ENCODE measurements at places on chromosomes 16 and 17.
A peak's percentile ranks its signal among the peaks of the same experiment; 100 is the strongest.

DNA sequence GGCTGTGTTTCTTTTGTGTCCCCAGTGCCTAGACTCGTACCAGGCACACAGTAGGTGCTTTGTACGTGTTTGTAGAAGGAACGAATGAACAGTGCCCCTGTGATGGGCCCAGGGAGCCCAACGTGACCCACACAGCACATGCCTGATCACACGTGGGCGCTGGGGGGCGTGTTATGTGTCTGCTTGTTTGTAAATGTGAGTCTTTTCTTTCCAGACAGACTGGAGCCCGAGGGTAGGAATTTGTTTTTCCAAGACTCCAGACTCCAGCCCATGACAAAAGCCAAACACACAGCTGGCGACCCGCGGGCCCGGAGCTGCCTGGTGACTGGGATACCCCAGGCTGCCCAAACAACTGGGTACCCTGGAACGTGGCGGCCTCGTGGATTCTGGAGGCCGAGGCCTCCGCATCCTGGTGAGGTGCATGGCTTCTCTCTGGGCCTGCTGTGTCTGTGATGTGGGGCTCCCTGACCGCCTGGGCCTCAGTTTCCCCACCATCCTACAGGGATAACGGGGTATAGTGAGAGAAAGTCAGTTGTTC lies 14.9 kb upstream of the CBFA2T3 start:
- ATAC-seq: no peak

- ATAC-seq: no peak
Measured at GRCh38 chr16:75147968-75148310, 385 bp upstream of the ZFP1 start.

GRCh38 chr16:75262800-75263127 lies 11.3 kb upstream of the BCAR1 start:
- no peak for ATAC-seq

DNA sequence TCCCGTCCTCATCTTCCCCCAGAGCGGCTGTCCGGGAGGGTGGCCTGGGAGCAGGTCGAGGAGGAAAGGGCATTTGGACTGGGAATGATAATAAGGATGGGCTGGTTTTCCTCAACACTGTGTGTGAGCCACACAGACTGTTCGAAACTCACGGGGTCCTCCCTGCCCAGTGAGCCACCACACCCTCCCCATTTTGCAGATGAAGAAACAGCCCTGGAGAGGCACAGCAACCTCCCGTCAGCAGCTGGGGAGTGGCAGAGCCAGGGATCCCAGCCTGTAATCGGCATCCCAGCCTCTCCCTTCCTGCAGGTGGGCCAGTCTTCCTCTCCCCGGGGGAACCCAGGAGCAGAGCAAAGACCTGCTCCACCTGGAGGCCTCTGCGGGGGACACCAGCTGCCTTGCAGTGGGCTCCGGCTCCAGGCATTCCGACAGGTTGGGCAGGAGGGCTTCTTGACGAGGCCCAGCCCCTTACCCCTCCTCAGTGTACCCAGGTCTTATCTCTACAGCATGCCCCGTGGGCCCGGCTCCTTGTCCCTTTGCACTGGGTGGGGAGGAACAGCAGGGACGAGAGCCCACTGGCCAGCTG lies 23.8 kb downstream of the ENGASE start:
- no peak for ATAC-seq

GRCh38 chr17:50604513-50604912 lies 30.2 kb upstream of the ABCC3 start:
- ATAC-seq: no peak

GRCh38 chr16:87465306-87465705 lies 27.5 kb downstream of the ZCCHC14 start:
- no peak for ATAC-seq

DNA sequence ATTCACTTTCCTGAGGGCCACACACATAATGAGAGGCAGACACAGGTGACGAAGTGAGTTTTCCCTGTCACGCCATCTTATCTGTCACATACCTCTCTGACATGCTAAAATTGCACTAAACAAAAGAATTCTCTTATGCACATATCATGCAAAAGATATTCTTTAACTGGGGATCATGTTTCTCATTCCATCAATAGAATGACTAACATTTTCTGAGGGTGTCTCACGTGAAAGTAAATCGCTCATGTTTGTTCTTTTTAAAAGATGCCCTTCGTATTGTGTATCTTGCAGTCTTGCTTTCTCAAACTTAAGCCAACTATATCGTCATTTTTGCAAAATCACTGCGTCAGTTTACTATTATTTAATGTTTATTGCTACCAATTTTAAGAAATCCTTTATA lies 306.4 kb downstream of the WWOX start:
- no peak for ATAC-seq

GRCh38 chr17:59027750-59028149 lies 78.9 kb downstream of the TRIM37 start:
- no peak for ATAC-seq

DNA sequence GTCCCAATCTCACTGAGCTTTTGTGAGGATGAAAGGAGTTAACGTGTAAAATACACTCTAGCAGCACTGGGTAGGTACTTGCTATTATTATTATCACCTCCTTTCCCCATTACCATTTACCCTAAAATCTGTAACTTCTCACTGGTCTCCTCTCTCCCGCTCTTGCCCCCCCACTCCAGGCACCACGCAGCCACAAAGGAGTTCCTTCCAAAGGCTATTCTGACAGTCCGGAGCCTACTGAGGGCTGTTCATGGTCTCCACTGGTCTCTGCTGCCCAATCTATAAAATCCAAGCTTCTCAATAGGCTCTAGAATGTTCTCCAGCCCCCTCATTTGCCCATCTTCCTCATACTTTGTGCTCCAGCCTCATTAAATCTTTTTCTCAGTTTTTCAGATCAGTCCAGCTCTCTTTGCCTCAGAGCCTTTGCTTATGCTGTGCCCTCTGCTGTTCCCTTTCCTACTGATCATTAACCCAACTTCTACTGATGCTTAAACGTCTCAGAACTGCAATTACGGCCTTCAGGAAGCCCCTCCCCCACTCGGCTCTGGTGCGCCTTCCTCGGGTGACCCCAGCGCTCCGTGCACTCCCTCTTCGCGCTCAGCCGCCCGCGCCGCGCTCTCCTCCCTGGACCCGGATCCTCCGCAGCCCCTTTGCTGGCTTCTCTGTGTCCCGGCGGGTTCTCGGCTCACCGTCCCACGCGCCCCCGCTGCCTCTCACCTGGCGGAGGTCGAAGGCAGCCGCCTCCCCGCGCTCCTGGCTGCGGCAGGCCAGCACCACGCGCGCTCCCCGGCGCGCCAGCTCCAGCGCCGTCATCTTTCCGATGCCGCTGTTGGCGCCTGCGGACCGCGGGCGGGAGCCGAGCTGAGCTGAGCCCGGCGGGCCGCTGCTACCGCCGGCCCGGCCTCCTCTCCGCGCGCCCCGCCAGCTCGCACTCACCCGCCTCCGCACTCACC lies 737 bp downstream of the DHRS13 start:
- peak; percentile 33 for ATAC-seq

DNA sequence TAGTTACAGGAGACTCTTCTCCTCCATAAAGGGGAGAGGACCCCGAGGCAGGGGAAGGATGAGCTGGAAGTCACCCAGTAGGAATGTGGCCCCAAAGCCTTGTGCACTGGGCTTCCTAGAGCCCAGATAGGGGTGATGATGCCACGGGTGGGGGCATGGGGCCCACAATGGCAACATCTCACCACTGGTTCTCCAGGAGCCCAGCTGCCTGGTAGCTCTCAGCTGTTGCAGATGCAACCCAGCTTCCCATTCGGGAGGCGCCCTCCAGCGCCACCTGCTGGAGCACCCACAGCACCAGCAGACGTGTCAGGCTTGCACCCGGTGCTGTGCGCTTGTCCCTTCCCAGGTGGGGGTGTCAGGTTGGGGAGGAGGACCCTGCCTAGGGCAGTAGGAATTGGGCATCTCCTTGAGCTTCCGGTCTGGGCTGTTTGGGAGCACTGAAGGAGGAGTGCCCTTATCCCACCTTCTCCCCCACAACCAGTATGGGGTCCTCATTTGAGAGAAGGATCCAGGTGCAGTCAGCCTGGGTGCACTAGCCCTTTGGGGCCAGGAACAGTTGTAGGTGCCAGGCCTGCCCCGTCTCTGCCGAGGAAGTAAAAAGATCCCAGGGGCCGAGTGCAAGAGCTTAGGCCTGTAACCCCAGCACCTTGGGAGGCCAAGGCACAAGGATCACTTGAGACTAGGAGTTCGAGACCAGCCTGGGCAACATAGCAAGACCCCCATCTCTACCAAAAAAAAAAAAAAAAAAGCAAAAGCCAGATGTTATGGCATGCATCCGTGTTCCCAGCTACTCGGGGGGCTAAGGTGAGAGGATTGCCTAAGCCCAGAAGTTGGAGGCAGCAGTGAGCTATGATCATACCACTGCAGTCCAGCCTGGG lies 14.4 kb downstream of the CDIPT start:
- ATAC-seq: peak; percentile 95
